CD4-positive, alpha-beta T cell treated with Interferon gamma for 1 hour (primary cell): ENCODE measurements at places on chromosomes 1 and 21.

DNA sequence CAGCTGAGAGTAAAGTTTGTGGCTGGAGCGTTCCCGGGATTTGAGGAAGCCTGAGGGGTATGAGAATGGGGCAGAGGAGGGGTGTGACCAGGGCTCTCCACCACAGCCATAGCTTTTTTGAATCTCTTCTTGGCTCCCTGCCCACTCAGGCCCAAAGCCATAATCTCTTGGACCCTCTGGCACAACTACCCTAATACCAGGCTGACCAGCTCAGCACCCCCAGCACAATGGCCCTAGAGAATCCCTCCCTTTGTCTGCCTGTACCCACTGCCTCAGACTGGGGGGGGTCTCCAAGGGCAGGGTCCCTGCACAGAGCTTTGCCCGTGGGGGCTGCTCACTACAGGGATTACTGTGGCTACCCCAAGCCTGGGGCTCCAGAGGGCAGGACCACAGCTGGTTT, 7.5 kb downstream of the DENND4B start:
- DNase-seq, result no peak

DNA sequence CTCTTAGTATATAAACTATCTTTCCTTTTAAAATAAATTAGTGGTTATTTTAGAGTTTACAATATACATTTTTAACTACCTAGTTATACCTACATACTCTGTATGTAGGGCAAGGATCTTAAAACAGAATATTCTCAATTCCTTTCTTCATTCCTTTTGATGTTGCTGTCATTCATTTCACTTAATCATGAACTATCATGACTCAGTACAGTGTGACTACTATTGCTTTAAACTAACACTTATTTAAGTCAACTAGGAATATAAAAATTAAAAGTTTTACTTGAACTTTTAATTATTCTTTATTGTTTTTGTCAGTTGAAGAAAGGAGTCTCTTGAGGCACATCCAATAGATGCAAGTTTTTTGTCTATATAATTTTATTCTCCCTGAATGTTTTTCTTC, 726.4 kb downstream of the BRINP3 start:
- no peak for DNase-seq

GRCh38 chr1:89739013-89739843, 81.6 kb upstream of the LRRC8D start:
- DNase-seq, result no peak

DNA sequence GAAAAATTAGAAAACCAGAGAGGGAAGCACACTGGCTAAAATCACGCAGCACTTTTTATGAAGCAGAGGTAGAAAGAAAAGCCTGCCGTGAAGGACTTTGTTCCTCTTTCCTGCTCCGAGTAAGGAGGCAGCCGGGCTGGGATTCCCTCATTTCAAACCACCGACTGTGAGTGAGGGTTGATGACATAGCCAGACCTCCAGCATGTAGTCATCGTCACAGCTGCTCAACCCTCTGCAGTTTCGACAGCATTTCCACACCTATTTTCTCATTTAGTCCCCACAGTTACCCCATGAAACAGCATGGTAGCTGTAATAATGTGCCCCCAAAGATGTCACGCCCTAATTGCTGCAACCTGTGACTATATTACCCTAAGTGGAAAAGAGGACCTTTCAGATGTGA, 35.3 kb downstream of the FCRL5 start:
- DNase-seq, result no peak

GRCh38 chr1:10639011-10639774, 157.3 kb downstream of the CASZ1 start:
- no peak for DNase-seq

- peak; percentile 97 for DNase-seq
Measured at GRCh38 chr21:45287438-45288391, at the start of gene POFUT2. TSS of gene POFUT2 (minus strand) at chr21:45287895. CDS start at chr21:45287871, 24 bp downstream.

DNA sequence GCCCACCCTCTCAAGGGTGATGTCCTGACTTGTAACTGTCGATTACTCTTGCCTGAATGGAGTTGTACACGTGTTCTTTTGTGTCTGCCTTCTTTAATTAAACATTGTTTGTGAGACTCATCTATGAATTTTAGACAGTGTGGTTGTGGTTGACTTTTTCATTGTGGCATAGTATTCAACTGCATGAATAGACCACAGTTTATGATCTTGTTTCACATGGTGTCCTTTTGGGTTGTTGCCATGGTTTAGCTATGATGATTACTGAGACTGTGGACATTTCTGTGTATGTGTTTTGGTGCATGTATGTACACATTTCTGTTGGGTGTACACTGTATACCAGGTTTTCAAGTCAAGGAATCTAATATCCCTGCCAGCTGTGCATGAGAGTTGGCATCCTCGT, 30.1 kb downstream of the PRMT2 start:
- DNase-seq, result no peak

DNA sequence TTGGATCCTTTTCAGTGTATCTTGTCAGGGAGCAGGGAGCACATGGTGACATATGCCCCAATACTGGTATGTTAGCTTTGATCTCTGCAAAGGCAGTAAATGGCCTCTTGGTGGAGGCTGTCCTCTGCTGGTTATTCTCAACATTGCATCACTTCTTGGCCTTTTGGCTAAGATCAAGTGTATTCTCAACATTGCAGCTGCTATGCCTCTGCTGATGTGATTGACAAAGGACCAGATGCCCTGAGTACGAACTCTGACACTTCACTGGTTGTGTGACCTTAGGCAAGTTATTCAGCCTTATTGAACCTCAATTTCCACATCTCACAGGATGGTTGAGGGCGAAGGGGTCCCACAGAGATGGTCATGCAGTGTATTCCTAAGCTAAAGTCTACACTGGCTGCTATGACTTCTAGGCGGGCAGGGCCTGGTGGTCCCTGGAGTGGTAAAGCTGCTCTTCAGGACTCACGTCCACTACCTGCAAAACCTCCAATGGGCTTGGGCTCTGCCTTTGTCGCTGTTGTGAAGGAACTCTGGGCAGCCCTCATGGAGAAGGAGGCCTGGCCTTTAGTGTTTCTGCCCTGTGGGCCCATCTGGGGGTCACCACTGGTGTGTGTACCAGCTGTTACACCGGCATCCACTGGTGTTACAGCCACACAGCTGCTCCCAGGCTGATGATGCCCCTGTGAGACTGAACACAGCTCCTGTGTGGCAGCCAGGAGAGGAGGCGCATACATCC, 64.8 kb downstream of the DNTTIP2 start:
- peak; percentile 45 for DNase-seq
